Thoracic aorta (tissue), 2 donors: ENCODE measurements at places on chromosomes 12 and 14.

- no peak for DNase-seq
Measured at GRCh38 chr12:108193917-108194316, 64.8 kb downstream of the WSCD2 start.

- DNase-seq: no peak
Measured at GRCh38 chr12:11894890-11895289, 175.8 kb upstream of the BCL2L14 start.

- no peak for DNase-seq
Measured at GRCh38 chr12:19095756-19096480, 33.6 kb upstream of the PLEKHA5 start.

DNA sequence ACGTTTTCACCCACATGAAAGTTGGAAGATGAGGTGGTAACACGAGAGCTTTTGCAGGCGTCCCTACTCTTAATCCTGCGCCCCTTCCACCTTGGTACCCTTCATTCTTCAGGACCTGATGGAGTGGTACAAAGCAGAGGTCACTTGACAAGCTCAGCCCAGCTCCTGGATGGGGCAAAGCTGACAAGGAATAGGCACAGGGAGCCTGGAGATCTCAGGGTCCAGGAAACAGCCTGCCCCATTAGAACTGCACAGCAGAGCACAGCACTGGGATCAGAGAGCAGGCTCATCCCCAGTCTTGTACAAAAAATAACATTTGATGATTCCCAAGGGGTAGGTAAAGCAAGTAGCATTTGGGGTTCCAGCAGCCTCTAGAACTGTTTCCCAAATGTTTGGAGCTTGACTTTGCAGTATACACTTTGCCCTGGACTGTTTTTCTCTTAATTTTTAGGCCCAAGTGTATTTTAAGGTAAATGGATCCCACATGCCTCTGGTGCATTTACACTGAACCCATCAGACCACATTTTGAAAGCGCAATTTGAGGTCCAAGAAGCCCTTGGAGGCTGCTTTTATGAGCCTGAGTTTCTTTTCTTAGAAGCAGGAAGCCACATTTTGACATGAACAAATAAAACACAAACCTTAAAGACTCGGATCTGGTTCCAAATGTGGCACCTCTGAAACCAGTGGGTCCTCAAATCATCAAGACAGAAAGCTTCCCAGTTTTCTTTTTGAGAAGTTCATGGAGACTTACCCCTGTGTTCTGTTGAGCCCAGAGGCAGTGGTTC, 633 bp downstream of the TC2N start:
- DNase-seq: no peak

- no peak for DNase-seq
Measured at GRCh38 chr12:89768586-89769482, 60.2 kb upstream of the ATP2B1 start.

DNA sequence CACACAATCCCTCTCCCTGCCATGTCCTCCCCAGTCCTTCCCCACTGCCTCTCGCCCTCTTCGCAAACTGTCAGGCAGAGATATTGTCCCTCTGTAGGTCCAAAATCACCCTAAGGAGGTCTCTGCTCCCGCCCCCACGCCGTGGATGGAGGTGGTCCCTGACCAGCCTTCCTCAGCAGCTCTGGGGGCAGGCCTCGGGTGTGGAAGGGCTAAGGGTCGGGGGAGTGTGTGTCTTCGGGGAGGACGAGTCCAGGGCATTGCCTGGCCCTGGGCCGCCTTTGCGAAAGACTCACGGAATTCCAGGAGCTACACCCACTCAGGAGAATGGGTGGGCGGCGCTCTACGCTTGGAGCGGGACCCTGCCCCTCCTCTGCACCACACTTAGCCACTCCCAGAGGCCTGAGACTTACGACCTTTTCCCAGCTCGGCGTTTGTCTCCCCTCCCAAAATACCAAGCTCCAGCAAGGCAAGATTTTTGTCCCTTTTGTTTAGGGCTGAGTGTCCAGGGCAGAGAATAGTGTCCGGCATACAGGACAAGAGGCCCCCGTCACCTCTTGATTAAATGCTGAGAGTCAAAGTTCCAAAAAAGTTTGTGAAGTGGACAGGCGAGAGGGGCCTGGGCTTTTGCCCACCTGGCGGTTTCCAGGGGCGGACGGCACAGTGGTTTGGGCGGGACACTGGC, 881 bp downstream of the PYGL start:
- no peak for DNase-seq
